Prostate gland (tissue), 2 donors: ENCODE measurements at places on chromosomes 12 and 14. TPM values are rescaled to one million over a fixed set of nuclear protein-coding genes. Genes with fewer than 3 reads are reported as not detected.

DNA sequence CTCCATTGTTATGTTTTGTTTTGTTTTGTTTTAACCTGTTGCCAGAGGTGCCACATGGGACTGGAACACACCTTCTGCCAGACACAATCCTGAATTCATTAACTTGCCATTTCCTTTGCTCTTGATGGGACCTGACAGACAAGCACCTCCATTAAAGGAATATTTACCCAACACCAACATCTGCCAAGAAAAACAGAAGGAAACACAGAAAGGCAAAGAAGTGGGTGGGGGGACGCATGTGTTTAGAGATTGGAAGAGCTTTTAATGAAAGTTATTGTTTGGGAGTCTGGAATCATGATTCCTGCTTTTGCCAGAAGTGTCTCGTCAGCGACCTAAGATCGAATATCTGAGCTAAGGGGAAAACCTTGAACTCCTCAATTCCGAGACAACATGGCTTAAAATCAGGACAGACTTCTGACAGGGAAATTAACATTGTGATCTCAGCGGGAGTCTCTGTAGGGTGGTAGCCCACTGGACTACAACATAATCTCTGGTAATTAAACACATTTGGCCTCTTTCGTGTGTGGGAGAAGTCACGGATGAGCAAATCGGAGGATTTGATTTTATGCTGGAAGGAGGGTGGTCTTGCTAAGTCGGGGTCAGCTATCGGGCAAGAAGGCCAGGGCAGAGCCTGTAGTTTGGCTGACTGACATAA lies 210.4 kb upstream of the FAR2 start:
- H3K36me3 ChIP-seq: no peaks in the 10 kb centered on the region
- no peak for DNase-seq
- H3K27ac ChIP-seq: no peak overlapping the region
- H3K27me3 ChIP-seq: no peaks in the 10 kb centered on the region
- H3K4me1 ChIP-seq: no peaks in the 10 kb centered on the region

GRCh38 chr12:50053583-50053982 lies 3.8 kb upstream of the ASIC1 start:
- H3K36me3 ChIP-seq: no peaks in the 10 kb centered on the region
- no peaks in the 10 kb centered on the region for H3K4me1 ChIP-seq

DNA sequence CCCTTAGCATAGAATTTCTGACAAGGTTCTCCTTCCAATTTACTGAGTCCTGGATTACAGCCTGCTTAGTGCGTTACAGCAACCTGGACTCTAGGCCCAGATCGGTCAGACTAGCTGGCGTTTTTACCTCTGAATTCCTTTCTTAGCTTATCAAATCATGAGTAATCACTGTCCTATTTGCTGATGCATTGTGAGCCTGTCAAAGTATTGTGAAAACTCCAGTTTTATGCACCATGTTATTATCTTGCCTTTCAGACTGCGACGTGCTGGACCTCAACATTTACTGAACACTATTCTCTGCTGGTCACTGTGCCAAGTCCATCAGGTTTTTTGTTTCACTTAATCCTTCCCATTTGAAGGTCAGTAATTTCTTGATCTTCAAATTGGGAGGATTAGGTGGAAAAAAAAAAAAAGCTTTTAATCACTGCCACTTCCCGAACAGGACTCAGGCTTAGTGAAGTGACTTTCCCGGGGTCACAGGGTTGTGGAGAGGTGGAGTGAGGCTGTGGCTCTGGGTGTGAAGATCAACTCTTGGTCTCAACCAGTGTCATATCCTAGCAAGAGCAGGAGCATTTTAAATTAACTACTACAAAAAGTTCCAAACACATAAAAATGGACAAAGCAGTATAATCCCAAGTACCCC lies 31.2 kb downstream of the FBXO21 start:
- no peak for DNase-seq
- H3K4me3 ChIP-seq: no peak overlapping the region
- H3K27me3 ChIP-seq: no peaks in the 10 kb centered on the region
- H3K27ac ChIP-seq: no peak overlapping the region

HAL gene
- not detected for total RNA-seq

ANO4 gene
- total RNA-seq: 7.2 TPM

EIF2B1 gene
- total RNA-seq: 122 TPM

INSM2 gene
- total RNA-seq: 1.2 TPM

CISTR gene
- not detected for total RNA-seq

ALDH1L2 gene
- total RNA-seq: 5.3 TPM
